Endothelial cell of umbilical vein (primary cell): ENCODE measurements at places on chromosomes 1 and 21.
A peak's percentile ranks its signal among the peaks of the same experiment; 100 is the strongest.

GRCh38 chr1:44408632-44409602 is 3.9 kb downstream of the RNF220 start:
- no peak overlapping the region for H3K4me3 ChIP-seq
- DNase-seq: no peak
- H3K27me3 ChIP-seq: peaks cover 84% of the 10 kb centered on the region
- H3K27ac ChIP-seq: no peak overlapping the region
- H3K36me3 ChIP-seq: no peaks in the 10 kb centered on the region

GRCh38 chr1:100631015-100631551 is 88.5 kb upstream of the VCAM1 start:
- H3K36me3 ChIP-seq: no peaks in the 10 kb centered on the region
- peaks cover 27% of the 10 kb centered on the region for H3K4me1 ChIP-seq
- H3K4me3 ChIP-seq: no peak overlapping the region
- H3K27ac ChIP-seq: no peak overlapping the region
- no peaks in the 10 kb centered on the region for H3K27me3 ChIP-seq

DNA sequence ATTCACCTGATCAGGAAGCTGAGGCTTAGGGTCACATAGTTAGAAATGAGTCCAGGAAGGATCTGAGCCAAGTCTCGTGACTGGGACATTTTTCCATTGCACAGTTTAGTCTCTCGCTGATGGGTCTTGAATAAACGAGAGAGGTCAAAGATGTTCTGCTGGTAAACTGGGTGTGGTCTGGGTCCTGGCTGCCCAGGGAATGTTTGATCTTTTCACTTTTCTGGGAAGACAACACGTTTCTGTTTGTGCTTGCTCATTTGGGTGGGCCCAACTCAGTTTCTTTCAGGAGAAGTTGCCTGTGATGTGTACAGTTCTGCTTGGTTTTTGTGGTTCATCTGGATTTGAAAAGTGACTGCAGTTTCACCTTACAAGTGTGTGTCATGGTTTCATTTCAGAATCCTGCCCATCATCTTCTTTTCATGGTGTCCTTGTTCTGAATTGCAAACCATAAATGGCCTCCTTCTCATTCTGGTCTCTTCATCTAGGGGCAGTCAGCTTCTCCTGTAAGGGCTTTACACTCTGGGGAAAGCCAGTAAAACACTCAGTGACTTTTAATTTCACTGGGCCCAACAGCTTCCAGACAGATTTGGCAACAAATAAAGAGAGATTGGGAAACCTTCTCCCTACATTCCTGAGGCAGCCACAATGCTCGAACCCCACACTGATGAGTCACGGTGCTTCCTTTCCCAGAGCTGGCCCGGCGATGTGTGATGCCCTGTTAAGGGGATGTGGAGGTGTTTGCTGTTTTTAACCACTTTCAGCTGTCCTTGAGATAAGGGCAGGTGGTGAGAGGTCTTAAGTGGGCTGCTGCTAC is 7.2 kb upstream of the TACSTD2 start:
- no peaks in the 10 kb centered on the region for H3K27me3 ChIP-seq
- DNase-seq: peak; percentile 89
- H3K36me3 ChIP-seq: no peaks in the 10 kb centered on the region
- H3K27ac ChIP-seq: peak overlapping the region; percentile 89
- peaks cover 40% of the 10 kb centered on the region for H3K4me1 ChIP-seq

DNA sequence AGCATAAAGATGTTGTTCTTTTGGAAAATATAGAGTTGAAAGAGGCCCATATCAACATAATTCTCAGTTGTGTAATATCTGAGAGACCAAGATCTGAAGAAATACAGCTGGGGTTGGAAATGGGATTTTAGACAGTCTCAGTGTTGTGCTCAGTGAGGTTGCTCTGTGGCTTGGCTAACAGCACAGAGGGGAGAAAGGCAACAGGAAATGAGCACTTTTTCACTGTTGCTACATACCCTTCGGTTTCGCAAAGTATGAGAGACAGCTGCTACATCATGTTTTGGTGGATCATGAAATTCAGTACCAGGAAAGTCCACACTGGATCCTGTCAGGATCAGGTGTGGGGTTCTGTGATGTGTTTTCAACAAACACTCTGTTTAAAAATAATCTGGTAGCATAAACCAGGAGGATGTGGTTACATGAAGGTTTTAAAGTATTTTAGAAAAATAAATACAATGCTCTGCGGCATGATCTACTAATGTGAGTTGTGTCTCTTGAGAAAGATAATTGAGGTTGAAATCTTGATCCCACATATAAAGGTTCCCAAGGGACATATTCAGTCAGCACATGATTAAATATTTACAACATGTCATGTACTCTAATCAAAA is 7.0 kb upstream of the GPR88 start:
- no peaks in the 10 kb centered on the region for H3K27me3 ChIP-seq
- no peak overlapping the region for H3K27ac ChIP-seq
- no peak for DNase-seq
- H3K36me3 ChIP-seq: no peaks in the 10 kb centered on the region
- no peak overlapping the region for H3K4me3 ChIP-seq

GRCh38 chr1:106880226-106880625 is 176.2 kb upstream of the PRMT6 start:
- no peak overlapping the region for H3K27ac ChIP-seq
- H3K4me1 ChIP-seq: no peaks in the 10 kb centered on the region
- DNase-seq: no peak
- H3K36me3 ChIP-seq: no peaks in the 10 kb centered on the region
- H3K27me3 ChIP-seq: no peaks in the 10 kb centered on the region

- H3K27ac ChIP-seq: no peak overlapping the region
- DNase-seq: no peak
- no peaks in the 10 kb centered on the region for H3K36me3 ChIP-seq
These were observed 19.3 kb downstream of the ACTL8 start for GRCh38 chr1:17774452-17774851.

GRCh38 chr1:48619539-48619938 is 147.5 kb upstream of the SPATA6 start:
- no peak overlapping the region for H3K27ac ChIP-seq
